ENCODE measurements at places on chromosomes 1 and 21.
A peak's percentile ranks its signal among the peaks of the same experiment; 100 is the strongest.

GRCh38 chr1:90204780-90205179 lies 209.9 kb downstream of the ZNF326 start:
- no peak overlapping the region for H3K4me3 ChIP-seq
- no peaks in the 10 kb centered on the region for H3K4me1 ChIP-seq
- H3K27me3 ChIP-seq, result no peaks in the 10 kb centered on the region

GRCh38 chr1:29746076-29746665 lies 509.8 kb downstream of the PTPRU start:
- DNase-seq, result no peak
- H3K4me1 ChIP-seq, result no peaks in the 10 kb centered on the region
- no peak overlapping the region for H3K27ac ChIP-seq
- H3K36me3 ChIP-seq, result no peaks in the 10 kb centered on the region

DNA sequence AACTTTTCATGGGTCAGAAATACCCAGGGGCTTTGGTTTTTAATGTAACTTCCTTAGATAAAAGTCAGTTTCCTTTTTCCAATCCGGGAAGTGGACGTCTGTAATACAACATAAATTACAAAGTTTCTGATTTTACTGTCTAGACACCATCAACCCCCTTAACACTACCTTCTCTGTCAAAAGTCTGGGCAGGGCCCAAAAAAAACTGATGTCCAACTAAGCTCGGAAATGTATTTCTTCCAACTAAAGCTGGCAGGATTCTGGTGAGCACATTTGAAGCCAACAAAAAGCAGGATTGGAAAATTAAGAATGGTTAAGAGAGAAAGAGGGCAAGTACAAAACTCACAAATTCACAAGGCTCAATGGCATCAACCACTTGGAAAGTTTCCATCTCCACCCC lies 24.3 kb downstream of the DDAH1 start:
- no peak overlapping the region for H3K27ac ChIP-seq
- H3K4me3 ChIP-seq, result no peak overlapping the region
- no peak for DNase-seq
- H3K36me3 ChIP-seq, result no peaks in the 10 kb centered on the region
- no peaks in the 10 kb centered on the region for H3K27me3 ChIP-seq
- no peaks in the 10 kb centered on the region for H3K4me1 ChIP-seq

GRCh38 chr1:42422737-42423136 lies 33.1 kb downstream of the ZMYND12 start:
- no peak overlapping the region for H3K27ac ChIP-seq
- no peaks in the 10 kb centered on the region for H3K4me1 ChIP-seq
- H3K27me3 ChIP-seq, result peaks cover 3% of the 10 kb centered on the region
- no peaks in the 10 kb centered on the region for H3K36me3 ChIP-seq
- no peak for DNase-seq
- H3K4me3 ChIP-seq, result no peak overlapping the region

GRCh38 chr1:155379180-155379579 lies 58.5 kb downstream of the RUSC1 start:
- H3K36me3 ChIP-seq, result peaks cover 56% of the 10 kb centered on the region
- no peaks in the 10 kb centered on the region for H3K27me3 ChIP-seq
- no peak overlapping the region for H3K27ac ChIP-seq

DNA sequence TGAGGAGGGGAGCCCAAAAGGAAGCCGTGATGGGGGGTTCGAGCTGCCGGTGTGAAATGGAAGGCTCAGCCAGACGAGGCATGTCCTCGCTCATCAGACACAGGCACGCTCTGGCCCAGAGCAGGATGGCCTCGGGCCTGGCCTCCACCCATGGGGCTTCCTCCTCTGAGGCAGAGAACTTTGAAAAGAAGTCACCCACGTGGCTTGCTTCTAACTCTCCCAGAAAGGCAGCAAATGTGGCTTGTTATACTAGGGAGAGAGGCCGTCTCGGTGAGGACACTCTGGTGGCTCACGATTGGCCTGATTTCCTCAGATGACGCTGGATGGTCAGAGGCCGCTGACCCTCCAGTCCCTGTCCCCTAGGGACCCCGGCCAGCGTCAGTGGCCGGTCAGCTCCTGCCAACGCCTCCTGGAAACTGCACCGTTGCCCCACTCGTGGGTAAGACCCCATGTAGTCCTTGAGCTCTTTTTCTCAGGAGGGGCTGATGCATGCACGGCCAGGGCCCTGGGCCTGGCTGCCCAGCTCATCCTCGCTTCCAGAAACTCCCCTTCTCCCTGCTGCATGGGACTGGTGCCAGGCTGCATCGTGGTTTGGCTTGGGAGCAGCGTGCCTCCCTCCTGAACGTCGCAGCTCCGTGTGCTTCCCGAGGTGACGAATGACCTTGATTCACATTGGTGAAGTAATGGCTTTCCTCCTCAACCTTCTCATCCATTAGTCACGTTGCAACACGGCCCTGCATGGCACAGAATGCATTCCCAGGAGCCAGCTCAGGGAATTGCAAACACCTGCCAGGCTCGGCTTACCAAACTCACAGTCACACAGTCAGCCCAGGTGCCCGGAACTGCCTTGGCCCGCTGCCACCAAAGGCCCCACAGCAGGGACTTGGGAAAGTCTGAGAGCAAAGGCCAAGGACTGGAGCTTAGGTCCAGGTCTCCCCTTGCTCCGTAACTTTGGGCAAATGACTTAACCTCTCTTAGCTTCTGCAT lies 58.8 kb downstream of the TOMM20 start:
- no peak overlapping the region for H3K27ac ChIP-seq
- H3K36me3 ChIP-seq, result no peaks in the 10 kb centered on the region

DNA sequence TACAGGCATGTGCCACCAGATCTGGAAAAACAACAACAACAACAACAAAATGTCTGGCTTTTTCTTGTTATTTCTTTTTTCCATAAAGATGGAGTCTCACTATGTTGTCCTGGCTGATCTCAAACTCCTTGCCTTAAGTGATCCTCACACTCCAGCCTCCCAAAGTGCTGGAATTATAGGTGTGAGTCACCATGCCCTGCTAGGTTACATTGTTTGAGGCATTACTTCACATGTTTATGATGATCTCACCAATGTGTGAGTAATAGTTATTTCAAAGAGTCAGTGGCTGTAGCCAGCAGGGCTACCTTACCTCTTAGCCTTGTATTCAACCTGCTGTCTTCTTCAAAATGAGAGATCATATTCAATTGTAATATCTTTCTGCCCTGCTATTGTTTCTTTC lies 445.7 kb downstream of the AMY1C start:
- no peak overlapping the region for H3K4me3 ChIP-seq
- H3K27me3 ChIP-seq, result no peaks in the 10 kb centered on the region
- no peaks in the 10 kb centered on the region for H3K4me1 ChIP-seq
- H3K36me3 ChIP-seq, result no peaks in the 10 kb centered on the region
- no peak overlapping the region for H3K27ac ChIP-seq

GRCh38 chr1:233252441-233252840 lies 43.1 kb downstream of the PCNX2 start:
- no peak overlapping the region for H3K27ac ChIP-seq
- peaks cover 28% of the 10 kb centered on the region for H3K36me3 ChIP-seq
- H3K4me1 ChIP-seq, result no peaks in the 10 kb centered on the region
- H3K4me3 ChIP-seq, result no peak overlapping the region
- no peak for DNase-seq

DNA sequence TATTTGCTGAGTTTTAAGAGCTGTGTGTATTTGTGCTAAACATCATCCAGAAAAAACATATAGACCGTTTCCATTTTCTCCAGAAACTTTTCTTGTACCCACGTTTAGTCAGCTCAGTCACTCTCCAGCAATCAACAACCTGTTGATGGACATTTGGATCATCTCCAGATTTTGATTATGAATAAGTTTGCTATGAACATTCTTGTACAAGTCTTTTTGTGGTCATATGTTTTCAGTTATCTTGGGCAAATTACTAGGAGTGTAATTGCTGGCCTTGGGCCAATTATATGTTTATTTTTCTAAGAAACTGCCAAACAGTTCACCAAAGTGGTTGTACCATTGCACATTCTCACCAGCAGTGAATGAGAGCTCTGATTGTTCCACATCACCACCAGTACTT lies 221.8 kb downstream of the CENPF start:
- H3K4me1 ChIP-seq, result no peaks in the 10 kb centered on the region
- H3K4me3 ChIP-seq, result no peak overlapping the region
- H3K27me3 ChIP-seq, result no peaks in the 10 kb centered on the region
- no peak for DNase-seq
- no peaks in the 10 kb centered on the region for H3K36me3 ChIP-seq
- H3K27ac ChIP-seq, result no peak overlapping the region

DNA sequence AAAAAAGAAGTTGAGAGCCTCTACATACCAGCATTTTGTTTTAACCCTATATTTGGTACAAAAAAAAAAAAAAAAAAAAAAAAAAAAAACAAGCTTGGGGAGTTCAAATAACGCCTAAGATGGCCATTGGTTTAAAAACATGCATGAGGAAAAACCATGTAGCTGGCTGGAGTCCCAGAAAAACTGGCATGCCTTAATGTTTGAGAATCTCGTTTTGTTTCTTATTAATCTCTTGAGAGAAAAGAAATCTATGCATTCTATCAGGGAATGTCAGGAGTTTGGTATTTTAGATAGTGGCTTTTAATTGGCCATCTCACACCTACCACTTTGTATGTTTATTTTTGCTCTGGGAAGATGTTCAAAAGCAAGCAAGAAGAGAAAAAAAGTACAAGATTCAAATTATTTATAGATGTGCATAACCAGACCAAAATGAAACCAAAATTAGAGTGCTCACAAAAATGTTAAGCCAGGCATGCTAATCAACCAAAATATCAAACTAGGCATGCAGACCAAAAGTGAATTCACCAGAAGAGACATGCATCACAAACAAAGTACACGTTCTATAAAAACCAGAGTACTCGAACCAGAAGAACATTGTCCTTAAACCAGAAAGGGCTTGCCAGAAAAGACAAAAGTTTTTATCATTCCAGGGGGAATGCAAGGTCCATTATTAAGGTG lies 156.6 kb downstream of the AK5 start:
- H3K36me3 ChIP-seq, result no peaks in the 10 kb centered on the region
- H3K4me3 ChIP-seq, result peak overlapping the region; percentile 49
- H3K4me1 ChIP-seq, result peaks cover 8% of the 10 kb centered on the region
- peak; percentile 27 for DNase-seq
- no peaks in the 10 kb centered on the region for H3K27me3 ChIP-seq
